GM23248 (cell line): ENCODE measurements at places on chromosomes 13 and 19.
A peak's percentile ranks its signal among the peaks of the same experiment; 100 is the strongest.

DNA sequence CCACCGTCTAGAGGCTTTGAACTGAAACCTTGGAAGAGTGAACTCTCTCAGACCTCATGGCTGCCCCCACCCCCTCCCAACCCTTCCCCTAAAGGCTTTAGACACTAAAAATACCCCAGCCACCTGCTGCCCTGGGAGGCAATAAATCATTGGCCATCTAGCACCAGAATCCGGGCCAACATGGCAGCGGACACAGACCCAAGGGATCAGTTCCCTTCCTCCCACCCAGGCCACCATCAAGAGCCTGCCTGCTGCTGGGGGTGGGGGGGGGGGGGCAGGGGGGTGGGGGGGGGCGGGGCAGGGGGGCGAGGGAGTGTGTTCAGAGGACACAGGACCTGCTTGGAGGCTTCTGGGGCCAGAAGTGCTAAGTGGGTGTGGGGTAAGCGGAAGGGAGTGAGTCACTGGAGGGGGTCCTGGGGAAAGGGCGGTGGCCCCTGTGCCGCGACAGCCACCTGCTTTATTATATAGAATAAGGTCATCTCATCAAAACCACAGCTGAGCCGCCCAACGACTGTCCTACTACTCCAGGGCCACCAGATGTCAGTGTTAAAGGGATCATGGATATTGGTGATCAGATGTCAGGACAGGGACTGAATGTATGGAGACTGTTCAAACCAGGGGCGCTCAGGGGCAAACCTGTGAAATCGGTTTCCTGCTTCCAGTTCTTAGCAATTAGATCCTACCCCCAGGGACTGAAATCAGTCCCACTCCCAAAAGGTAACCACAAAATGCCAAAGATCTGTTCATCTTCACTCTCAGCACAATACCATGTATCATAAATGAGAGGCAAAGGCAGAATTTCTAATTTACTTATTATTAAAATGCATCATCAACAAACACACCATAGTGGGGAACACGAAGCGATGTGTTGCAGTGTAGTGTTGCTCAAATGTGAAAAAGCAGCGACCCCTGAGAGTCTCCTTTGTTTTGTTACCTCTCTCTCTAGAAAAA, 24.3 kb downstream of the ARL11 start:
- peak; percentile 50 for DNase-seq

- DNase-seq: no peak
These were observed 391.3 kb downstream of the FOXO1 start for GRCh38 chr13:40275155-40275554.

DNA sequence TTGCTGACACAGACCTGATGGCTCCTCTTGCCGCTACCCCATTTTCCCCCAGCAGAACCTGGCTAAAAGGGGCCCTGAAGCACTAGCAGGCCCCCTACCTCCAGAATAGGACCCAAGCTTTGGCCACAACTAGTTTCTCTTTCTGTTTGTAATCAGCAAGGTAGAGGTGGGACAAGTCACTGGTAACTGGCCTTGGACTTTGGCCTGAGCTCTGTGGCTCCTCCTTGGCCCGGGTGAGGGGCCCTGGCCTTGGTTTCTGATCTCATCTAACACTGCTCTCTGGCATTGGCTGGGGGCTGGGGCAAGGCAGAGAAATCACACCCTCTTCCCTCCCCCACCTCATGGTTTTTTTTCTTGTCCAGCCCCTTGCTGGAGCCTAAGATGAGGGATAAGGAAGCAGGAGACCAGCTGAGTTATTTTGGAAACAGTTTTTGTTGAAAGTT, 2.1 kb downstream of the CALM3 start:
- no peak for DNase-seq

DNA sequence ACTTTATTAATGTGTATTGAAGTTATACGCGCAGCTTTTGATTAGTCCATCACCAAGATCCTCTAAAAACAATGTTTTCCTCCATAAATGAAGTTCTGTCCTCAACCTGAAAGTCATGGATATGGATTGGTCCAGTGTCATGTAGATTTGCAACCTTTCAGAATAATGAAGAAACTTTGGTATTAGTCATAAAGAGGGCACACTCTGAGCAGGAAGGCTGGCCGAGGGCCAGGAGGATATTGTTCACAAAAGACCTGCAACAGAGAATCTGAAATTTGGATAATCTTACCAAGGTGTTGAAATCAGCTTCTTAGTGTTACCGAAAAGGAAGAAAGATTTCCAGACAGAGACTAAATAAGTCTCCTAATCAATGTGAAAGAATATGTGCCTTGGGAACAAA, 20.7 kb downstream of the CLDN10 start:
- peak; percentile 55 for DNase-seq

GRCh38 chr19:2540646-2541454, 64.9 kb downstream of the GADD45B start:
- DNase-seq: peak; percentile 100
